ENCODE measurements at places on chromosomes 16 and 17.

GRCh38 chr16:31085873-31086628, 2.7 kb downstream of the PRSS53 start:
- DNase-seq, result no peak

DNA sequence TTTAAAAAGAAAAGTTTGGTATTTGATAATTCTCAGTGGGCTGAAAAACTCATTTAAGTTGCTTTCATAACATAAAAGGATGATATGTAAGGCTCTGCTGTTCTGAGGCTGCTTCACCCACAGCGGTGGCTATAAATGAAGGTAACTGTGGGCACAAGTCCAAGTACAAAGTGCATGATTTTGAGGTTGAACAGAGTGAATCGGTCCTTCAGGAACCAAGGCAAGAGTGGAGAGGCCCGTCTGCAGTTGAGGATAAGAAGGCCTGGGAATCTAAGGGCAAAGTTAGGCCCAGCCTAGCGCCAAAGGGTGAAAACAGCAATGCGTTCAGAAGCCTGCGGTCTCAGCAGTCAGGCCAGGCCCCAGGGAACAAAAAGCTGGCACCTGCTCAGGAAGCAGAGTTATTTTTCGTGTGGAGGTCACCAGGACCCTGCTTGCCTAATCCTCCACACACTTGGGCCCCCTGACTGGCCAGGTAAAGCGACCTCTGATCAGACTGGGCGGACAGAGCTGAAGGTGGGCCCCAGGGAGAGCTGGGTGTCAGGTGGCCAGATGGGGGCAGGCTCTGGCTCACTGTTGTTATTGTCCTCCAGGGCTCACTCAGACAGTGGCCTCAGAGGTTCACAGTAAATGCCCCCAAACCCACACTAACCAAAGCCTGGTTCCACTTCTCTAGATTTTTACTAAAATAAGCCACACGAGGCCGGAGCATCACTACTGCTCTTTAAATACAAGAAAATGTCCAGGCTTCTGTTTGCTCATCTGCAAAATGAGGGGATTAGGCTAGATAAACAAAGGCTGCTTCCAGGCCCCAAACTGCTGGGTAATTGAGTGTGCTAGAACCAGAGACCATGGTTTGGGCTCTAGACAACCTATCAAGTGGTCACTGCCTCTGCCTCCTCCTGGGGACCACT, 46.5 kb downstream of the TEX2 start:
- no peak for DNase-seq

GRCh38 chr17:33267271-33267790, 25.8 kb downstream of the ASIC2 start:
- no peak for DNase-seq

DNA sequence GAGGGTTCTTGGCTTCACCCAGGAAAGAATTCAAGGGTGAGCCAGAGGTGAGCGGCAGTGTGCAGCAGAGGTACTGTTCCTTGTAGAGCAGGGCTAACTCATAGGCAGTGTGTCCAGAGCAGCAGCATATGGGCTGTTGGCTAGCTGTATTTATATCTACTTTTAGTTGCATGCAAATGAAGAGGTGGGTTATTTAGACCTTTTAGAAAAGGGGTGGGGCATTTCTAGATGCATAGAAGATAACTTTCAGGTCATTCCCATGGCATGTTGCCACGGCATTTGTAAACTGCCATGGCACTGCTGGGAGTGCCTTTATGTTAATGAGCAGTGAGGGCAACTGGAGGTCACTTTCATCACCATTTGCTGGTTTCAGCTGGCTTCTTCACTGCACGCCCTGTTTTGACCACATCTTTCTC, 141.0 kb downstream of the STX8 start:
- DNase-seq, result no peak

- no peak for DNase-seq
Measured at GRCh38 chr16:16057102-16057501, 107.7 kb downstream of the ABCC1 start.

- no peak for DNase-seq
Measured at GRCh38 chr17:68507576-68507975, 4.7 kb upstream of the PRKAR1A start.

DNA sequence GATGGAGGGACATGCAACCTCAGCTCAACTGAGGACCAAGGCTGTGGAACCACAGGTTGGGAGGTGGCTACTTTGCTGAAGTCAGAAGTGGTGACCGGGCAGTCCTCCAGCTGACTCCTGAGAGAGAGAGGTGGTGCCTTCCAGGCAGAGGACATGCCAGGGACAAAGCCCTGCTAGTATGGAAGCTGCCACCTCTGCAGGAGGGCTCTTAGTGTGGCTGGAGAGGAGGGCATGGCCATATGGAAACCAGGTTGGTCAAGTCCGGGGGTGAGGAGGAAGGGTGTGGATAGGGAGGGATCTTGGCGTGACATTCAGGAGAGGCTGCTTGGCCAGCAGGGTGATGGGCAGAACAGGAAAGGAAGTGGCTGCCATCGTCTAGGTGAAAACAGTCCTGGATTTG, 5.7 kb downstream of the C16orf86 start:
- DNase-seq, result no peak

All from NCI-H524 treated with DMSO at 0.1 percent for 48 hours (cell line).